Stimulated activated memory B cell treated with anti-CD40 and anti-IgM and Interleukin-4, amounts not matched to agents 10 μg/mL and 1 μg/mL and 100 μg/mL, for 72 hours (primary cell): ENCODE measurements at places on chromosomes 2 and 18.

- no peak for ATAC-seq
Measured at GRCh38 chr18:74589811-74590210, 7.9 kb upstream of the ZNF407 start.

DNA sequence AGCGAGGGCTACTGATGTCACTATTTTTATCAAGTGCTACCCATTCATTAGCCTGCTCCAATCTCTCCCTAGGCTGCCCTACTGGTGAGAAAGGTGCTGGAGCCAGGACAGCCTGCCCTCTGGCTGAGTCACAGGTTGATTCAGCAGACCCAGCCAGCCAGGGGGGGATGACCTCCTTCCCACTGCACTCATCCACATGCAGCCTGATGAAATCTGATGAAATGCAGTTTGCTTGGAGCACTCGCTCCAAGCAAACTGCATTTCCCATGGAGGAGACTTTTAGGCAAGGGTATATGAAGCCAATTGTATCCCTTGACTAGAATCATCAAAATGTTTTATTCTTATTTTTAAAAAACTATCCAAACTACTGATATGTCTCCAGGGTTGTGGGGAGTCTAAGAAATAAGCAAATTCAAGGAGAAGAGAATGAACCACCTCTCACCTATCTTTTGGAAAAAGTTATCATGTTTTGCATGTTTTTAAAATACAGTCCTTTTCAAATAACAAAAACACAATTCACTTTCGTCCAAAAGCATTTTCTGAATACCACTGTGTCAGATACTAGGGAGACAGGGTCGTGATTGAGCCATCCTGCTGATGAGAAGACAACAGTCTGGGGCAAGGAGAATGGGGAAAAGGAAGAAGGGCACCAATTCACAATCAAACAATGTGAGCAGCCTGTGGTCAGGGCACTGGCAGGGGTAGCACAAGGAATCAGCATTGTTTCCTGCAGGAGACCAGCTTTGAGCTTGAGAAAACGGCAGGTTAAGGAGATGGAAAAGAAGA lies 128.3 kb downstream of the AFF3 start:
- no peak for ATAC-seq

GRCh38 chr2:201621293-201621999 lies 21.9 kb downstream of the TMEM237 start:
- ATAC-seq: no peak

GRCh38 chr2:240431271-240431660 lies 4.2 kb upstream of the GPC1 start:
- no peak for ATAC-seq

- ATAC-seq: no peak
Measured at GRCh38 chr2:86293612-86294011, 43.8 kb downstream of the REEP1 start.

DNA sequence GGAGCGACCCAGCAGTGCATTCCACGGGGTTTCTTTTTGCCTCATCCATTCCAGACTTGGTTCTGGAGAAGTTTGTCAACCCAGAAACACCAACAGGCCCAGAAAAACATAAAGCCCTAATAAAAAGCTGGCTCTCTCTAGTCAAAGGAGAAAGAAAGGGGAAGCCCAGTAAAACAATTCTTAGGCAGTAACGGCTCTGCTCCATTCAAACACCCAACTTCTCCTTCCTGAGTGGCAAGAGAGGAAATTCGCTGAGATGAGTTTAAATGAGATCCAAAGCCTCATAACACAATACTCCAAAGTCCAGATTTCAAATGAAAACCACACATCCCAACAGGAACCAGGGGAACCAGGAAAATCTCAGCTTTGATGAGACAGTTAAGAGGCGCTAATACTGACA lies 179.9 kb downstream of the RPIA start:
- no peak for ATAC-seq

DNA sequence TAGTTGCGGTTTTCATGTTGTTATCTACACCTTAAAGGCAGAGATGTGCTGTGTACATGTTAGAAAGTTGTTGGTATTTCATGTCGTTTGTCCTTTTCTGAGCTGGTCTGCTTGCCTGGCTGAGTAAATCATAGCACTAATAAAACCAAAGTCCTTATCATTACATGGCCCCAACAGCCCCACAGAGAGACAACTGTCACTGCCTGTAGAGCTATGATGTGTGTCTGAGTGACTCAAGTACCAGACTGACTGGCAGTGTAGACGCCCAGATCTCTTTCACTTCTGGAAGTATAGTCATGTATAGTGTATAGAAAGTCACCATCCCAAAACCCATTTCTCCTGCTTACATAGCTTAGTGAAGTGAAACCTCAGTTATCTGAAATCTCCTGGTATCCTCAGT lies 4.3 kb downstream of the SOCS6 start:
- no peak for ATAC-seq

GRCh38 chr2:57539761-57540160 lies 506.8 kb upstream of the VRK2 start:
- no peak for ATAC-seq

- ATAC-seq: no peak
Measured at GRCh38 chr18:55585065-55585919, 2.7 kb downstream of the TCF4 start.

GRCh38 chr18:42155024-42155423 lies 200.0 kb downstream of the PIK3C3 start:
- ATAC-seq: no peak

- no peak for ATAC-seq
Measured at GRCh38 chr2:37854676-37855282, 70.3 kb upstream of the RMDN2 start.

DNA sequence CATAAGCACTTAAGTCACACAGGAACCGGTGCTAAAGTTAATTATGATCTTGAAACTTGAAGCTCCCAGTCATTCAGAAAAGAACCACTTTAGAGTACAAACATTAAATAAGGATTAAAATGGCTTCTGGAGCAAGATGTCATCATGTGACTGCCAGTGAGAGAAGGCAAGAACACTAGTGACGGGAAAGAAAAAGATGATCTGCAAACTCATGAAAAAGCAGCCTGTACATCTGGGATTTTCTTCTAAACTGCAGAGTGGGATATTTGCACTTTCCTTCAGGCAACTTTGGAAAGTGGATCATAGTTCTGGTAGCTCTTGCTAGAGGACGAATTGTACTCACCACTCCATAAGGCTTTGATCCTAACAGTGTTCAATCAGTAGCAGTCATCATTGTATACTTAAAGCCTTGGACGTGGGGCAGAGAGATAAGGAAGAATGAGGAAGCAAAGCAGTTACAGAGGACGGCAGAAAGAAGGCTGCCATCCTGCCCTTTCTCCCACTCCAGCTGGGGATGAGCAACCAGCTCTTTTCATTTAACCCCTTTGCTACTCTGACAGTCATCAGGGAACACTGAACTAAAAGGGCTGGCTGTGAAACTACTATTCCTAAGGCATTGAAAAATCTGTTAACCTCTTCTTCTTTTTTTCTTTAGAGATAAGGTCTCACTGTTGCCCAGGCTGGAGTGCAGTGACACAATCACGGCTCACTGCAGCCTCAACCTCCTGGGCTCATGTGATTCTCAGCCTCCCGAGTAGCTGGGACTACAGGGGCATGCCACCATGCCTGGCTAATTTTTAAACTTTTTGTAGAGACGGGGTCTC lies 18.1 kb downstream of the ABHD3 start:
- ATAC-seq: no peak

GRCh38 chr18:56267334-56267733 lies 371.1 kb downstream of the TXNL1 start:
- ATAC-seq: peak; percentile 85

DNA sequence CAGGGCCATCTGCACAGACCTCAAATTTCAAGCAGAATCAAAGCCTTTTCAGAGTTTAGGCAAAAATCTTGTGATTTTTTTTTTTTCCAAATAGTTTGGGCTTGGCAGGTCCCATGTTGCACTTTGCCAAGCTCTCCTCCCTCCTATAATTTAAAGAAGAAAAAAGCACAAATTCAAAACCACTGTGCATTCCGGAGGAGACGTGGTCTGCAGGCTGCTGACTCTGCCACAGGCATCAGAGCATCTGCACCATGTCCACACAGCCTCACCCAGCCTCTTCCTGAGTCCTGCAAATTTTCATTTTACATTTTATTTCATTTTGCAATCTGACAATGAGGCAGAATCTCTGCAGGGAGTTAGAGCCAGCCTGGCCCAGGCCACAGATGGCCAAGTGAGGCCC lies 15.7 kb upstream of the GPC1 start:
- no peak for ATAC-seq

GRCh38 chr2:160429248-160430000 lies 64.2 kb downstream of the RBMS1 start:
- no peak for ATAC-seq

GRCh38 chr2:112836163-112836560 lies 417 bp downstream of the IL1B start:
- ATAC-seq: no peak

GRCh38 chr2:85852937-85853498 lies 35.8 kb downstream of the ST3GAL5 start:
- ATAC-seq: peak; percentile 93

GRCh38 chr2:232480201-232481190 lies 7.1 kb downstream of the ECEL1 start:
- ATAC-seq: no peak

- no peak for ATAC-seq
Measured at GRCh38 chr18:54389143-54389505, 31.4 kb downstream of the C18orf54 start.

DNA sequence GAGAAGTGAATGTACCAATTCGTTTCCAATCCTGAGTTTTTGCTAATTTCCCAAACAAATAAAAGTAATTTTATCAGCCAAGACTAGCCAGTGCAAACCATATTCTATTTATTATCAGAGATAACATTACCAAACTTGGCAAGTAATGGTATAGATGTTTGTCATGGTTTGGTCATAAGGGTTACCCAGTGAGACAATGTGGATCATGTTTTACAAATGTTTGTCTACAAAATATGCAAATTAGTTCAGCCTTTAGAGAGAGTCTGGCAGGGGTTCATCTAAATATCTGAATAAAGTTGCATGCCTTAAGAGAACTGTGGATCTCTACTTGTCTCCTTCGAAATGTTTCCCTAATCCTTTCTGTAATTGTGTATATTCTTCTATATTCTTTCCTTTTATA lies 152.2 kb downstream of the KCNH7 start:
- no peak for ATAC-seq

DNA sequence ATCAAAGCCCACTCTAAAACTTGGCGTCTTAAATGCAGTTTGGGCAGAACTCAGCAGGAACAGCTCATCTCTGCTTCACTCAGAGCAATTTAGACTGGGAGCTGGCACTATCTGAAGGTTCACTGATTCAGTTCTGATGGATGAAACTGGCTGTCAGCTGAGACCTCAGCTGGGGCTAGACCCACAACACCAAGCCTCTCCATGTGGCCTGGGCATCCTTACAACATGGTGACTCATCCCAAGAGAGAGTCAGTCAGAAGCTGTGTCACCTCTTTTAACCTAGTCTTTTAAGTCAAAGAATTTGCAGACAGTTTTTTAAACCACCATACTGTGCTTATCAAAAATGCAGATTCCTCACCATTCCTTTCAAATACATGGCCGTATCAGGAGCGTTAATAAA lies 62.6 kb upstream of the ZNF397 start:
- ATAC-seq: no peak

DNA sequence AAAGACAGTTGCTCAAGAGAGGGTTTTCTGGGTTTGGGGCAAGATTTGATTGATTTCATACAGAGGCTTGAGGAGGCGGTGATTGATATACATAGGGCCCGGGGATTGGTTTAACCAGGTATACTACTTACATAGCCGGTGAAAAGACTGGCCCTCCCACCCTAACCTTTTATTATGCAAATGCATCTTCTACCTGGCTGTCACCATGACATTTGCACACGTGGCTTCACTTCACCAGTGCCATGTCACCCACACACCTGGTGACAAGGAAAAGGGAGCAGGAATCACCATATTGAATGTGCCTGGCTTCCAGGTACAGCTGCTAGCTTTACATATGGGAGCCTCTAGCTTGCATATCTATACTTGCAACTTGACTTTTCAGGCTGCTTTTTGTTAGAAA lies 9.7 kb downstream of the ERMN start:
- no peak for ATAC-seq

- no peak for ATAC-seq
Measured at GRCh38 chr2:223071139-223071538, 19.1 kb downstream of the KCNE4 start.

- ATAC-seq: no peak
Measured at GRCh38 chr2:22901471-22902179, 483.4 kb upstream of the KLHL29 start.

DNA sequence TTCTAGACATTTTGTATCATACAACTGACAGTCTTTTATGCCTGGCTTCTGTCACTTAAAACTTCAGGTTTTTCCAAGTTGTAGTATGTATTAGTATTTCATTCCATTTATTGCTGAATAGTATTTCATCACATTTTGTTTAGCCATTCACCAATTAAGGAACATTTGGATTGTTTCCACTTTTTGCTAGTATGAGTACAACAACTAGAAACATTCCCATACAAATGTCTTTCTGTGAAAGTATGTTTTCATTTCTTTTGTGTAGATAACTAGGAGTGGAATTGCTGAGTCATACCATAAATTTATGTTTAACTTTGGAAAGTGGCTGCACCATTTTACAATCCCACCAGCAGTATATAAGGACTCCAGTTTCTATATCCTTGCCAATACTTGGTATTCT lies 135.9 kb downstream of the ATAD2B start:
- ATAC-seq: no peak

DNA sequence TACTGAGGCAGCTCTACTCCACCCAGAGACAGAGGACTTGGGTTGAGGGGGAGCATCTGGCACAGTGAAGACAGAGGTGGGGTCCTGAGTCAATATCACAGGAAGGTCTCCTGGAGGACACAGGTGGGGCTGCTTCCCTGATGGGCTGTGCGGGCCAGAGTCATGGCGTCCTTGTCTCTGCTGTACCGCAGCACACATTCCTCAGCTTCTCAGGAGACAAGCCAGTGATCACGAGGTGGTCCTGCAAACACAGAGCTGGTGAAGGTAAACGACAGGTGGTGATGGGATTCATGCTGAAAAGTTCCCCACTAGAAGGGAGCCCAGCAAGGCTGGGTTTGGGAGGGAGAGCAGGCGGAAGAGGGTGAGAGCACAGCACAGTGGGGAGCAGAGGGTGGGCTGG lies 9.7 kb downstream of the TCF23 start:
- ATAC-seq: no peak

- ATAC-seq: no peak
Measured at GRCh38 chr2:8592736-8593135, 89.1 kb upstream of the ID2 start.

DNA sequence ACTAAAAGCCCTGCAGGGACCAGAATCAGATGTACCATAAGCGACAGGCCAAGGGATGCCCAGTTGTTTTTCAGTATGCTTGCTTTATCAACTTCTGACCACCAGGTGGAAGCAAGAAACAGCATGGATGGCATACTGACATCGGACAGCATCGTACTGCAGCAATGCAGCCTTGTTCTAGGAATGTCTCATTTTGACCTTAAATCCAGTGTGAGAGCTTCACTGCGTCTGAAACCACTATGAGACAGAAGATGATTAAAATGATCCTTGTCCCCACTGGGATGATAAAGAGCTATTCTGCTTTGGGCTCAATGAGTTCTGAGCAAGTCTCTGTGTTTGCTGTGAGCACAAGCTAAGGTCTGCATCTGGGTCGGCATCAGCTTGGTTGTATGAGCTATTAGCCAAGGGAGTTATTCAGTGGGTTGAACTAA lies 54.3 kb downstream of the CDK15 start:
- ATAC-seq: peak; percentile 74

GRCh38 chr2:15624903-15625302 lies 33.2 kb downstream of the DDX1 start:
- ATAC-seq: no peak

- ATAC-seq: no peak
Measured at GRCh38 chr2:110997331-110998045, 123.2 kb upstream of the BCL2L11 start.
